Ammon's horn (tissue), 1 donor: ENCODE measurements at places on chromosomes 12 and 14.

DNA sequence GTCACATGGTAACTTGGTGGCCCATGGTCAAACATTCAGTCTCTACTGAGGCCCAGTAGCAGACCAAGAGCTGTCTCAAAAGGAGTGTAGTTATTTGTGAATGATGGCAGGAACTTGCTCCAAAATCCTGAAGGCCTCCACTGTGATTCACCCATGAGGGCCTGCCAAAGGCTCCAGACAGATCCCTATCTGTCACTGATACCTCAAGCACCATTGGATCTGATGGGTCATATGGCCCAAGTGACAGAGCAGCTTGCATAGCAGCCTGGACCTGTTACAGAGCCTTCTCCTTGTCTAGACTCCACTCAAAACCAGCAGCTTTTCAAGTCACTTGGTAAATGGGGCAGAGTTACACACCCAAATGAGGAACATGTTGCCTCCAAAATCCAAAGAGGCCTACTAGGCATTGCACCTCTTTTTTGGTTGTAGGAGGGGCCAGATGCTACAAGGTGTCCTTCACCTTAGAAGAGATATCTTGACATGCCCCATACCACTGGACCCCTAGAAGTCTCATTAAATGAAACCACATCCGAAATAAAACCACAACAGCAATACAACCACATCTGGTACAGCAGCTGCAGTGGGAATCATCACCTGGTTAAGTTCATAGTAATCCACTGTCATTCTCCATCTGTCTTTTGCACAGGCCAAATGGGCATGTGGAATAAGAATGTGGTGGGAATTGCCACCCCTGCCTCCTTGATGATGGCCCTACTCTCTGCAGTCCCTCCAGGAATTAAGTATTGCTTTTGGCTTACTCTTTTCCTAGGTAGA is 150.4 kb upstream of the MAX start:
- DNase-seq: no peak

DNA sequence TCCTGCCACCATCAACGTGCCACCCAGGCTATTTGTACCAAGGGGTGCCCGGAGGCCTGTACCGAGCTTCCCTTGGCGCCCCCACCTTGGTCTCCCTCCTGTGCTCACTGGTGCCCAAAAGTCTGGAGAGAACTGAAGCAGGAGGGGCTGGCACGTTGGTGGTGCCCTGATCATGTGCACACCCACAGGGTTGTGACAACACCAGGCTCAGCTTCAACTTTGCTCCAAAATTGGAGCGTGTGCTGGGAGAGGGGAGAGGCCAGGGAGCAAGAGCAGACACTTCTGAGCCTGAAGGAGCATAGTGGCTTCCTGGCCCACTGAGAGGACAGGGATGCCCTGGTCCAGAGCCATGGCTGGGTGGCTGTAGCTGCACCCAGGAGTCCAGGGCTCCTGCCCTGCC is 13.0 kb upstream of the LPCAT3 start:
- no peak for DNase-seq

- no peak for DNase-seq
Measured at GRCh38 chr12:123233505-123234308, 471 bp downstream of the MTRFR start.

GRCh38 chr14:34749408-34749807 is 35.0 kb upstream of the CFL2 start:
- no peak for DNase-seq

DNA sequence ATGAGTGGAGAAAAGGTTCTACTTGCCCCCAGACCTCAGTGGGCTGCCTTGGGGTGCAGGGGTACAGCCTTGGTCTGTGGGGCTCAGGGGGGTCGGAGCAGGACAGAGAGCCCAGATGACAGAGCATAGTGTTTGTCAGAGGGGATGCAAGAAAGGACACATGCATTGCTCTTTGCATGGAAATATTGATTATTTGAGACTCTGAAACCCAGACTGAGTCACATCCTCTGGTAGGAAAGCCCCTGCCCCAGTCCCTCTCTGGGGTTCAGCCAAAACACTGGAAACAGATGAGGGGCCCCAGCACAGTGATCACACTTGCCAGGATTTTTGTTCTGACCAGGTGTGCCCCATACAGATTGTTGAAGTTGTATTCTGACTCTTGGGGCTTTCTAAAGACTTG is 1094.4 kb downstream of the BCL11B start:
- no peak for DNase-seq

DNA sequence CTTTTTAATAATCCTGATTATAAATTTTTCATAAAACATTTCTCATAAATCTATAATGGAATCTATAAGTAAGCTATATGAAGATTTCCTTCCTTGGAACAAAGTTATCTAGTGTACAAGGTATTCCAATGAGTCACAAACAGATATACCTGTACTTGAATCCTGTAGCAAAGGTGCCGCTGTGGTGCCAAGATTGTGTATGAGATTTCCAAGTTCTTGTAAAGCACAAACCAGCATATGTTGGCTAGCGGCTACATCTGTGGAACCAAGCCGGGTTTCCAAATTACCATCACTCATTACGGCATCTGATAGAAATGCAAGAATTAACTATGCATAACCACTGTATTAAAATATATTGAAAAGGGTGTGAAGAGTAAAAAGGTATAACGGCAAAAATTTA is 34.1 kb downstream of the HEATR5A start:
- DNase-seq: no peak

DNA sequence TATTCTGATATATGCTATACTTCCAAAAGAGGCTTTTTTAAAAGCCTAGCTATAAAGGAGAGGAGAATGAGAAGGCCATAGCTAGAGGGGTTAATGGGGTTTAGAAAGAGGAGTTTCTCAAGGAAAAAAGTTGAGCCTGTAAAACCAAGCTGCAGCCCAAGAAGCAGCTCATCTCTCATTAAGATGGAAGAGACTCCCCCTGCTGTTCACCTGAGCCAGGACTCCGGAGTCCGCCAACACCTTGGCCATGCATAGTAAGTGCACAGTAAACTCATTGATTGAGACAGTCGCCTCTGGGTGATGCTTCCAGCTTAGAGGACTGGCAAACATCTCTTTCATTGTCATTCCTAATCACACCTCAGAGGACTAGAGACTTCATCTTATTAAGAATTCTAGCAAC is 46.2 kb downstream of the ANO2 start:
- DNase-seq: no peak

GRCh38 chr12:124369055-124369826 is 74.3 kb downstream of the RFLNA start:
- peak; percentile 89 for DNase-seq

DNA sequence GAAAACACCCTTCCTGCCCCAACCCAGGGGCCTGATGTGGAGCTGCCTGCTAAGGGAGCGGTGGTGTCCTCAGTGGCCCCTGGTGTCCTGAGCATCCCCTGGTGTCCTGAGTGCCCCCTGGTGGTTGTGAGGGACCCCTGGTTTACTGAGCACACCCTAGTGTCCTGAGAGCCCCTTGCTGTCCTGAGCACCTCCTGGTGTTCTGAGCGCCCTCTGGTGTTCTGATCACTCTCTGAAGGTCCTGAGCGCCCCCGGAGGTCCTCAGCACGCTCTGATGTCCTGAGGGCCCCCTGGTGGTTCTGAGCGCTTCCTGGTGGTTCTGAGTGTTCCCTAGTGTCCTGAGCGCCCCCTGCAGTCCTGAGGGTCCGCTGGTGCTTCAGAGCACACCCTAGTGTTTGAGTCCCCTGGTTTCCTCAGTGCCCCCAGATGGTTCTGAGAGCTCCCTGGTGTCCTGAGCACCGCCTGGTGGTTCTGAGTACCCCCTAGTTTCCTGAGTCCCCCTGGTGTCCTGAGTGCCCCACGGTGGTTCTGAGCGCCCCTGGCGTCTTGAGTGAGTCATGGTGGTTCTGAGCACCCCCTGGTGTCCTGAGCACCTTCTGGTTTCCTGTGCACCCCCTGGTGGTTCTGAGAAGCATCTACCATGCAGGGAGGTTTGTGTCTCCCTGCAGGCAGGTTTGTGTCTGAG is 1004.2 kb downstream of the TMEM121 start:
- no peak for DNase-seq

- DNase-seq: no peak
Measured at GRCh38 chr12:82774666-82775065, 88.0 kb downstream of the TMTC2 start.
